ENCODE measurements at places on chromosomes 2 and 18.

DNA sequence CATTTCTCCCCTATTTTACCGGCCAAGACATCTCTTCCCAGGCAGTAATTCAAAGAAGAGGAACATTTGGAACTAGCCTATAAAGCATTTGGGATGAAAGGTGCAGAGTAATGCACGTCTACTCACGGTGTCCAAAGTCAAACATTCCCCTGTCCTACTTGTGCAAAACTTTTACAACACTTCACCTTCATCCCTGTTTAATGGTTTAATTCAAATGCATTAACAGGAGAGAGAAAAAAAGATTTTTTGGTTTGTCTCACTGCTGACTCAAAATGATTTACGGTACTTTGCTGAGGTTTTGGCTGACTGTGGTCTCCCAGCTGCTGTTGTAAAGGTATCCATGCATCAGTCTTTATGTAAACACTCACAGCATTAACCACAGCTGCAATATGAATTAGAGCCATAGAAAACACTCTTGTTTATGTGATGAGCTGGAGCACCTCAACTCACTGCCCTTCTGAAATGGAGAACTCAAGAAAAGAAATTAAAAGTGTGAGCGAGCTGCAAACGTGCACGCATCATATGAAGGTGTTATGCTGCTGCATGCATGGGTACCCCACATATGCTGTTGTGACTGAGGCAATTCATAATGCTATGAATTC, 220.5 kb downstream of the PIEZO2 start:
- no peak for DNase-seq

DNA sequence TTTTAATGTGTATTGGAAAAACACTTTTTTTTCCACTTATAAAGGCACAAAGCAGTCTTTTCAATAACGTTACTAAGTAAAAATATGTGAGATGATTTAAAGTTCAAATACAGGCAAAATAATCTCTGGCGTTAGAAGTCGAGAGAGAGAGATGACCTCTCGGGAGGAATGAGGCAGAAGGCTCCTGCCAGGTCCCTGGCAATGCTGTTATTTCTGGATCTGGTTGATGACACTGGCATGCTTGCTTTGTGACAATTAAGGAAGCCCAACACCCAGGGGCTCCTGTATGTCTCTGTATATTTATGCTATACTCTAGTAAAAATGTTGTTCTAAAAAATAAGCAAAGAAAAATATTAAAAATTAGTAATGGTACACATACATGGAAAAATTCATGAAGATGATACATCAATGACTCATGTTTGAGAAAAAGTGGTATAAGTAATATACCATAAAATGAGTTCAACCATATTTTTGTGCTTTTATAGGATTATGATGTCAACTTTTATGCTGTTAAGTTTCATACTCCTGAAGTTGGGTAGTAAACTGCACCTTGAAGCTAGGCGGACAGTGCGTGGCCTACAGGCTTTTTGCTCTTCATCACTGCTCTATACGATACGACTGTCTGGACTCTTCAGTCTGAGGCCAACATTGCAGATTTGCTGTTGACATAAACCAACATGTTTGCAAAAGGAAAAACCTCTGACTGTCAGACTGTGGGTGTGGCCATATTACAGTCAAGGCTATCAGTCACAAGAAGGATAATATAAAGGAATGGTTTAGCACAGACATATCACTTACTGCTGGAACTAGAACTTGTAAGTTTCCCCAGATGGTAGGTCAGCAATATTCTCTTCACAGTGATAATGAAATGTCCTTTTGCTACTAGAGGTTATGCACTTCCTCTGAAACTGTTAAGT, 19.8 kb downstream of the VPS4B start:
- no peak for DNase-seq

GRCh38 chr2:97950329-97951154, 45.2 kb downstream of the TMEM131 start:
- DNase-seq = no peak

DNA sequence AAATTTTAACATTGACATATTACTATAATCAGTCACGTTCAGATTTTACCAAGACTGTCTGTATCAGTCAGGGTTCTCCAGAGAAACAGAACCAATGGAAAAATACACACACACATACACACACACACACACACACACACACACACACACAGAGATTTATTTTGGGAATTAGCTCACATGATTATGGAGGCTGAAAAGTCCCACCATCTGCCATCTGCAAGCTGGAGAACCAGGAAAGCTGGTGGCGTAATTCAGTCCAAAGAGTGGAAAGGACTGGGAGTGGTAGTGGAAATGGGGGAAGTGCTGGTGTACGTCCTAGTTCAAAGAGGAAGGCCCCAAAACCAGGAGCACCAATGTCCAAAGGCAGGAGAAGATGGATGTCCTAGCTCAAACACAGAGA, 166.4 kb downstream of the AKAIN1 start:
- no peak for DNase-seq

- no peak for DNase-seq
Observed at GRCh38 chr2:61090386-61090921, 24.8 kb downstream of the SANBR start.

- DNase-seq = no peak
Observed at GRCh38 chr2:188970211-188970610, 4.0 kb upstream of the COL3A1 start.
